Umbilical cord (tissue), 2 donors: ENCODE measurements at places on chromosomes 3 and 15. TPM values are rescaled to one million over a fixed set of nuclear protein-coding genes. Genes with fewer than 3 reads are reported as not detected.

Gene SLC6A11
- 1.4 TPM for total RNA-seq

DNA sequence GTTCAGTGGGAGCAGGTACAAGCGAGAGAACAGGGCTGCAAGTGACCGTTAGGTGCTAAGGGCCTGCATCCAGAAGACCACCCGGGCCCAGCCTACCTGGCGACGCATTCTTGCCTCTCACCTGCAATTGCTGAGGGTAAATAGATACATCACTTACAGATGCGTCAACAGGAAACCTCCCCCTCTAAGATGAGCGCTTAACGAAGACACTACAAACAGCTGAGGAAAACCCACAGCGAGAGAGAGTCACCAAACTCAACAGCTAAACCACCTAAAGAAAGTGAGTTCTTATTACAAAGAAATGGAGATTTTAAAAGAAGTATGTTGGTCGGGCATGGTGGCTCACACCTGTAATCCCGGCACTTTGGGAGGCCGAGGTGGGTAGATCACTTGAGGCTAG is 157.9 kb downstream of the CHSY1 start:
- no peak for DNase-seq

Gene EIF1B
- 49.4 TPM for total RNA-seq

DNA sequence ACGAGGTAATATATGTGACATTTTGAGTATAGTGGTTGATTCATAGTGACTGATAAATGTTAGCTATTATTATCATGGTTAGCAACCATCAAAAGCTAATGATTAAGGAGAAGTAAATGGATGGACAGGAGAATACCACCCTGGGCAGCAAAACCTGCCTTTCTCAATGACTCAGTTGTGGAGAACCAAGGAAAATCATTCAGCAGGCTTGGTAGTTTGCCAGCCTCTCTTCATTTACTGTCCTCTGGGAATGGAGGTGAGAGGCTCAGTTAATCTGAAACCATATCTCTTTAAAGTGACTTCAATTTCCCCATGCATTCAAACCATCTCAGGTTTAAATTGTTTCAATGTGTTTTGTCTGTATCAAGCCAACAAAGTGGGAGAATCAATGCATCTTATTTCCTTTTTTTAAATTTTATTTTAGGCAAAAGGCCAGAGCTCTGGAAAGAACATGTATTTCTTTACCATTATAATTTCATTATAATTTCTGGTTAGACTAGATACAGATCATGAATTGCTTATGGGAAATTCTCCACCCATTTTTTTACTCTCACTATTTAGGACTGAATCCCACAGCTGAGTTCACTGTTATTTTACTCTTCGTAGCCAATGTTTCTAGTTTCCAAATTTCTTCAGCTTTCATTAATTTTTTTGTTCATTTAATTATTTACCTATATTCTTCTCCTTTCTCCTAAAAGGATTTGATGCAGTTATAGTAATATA is 2.7 kb downstream of the TM4SF18 start:
- DNase-seq = no peak

- DNase-seq = no peak
Observed at GRCh38 chr3:126582311-126582710, 23.6 kb upstream of the C3orf22 start.

- peak; percentile 56 for DNase-seq
Observed at GRCh38 chr3:119305286-119305685, 11.1 kb downstream of the ARHGAP31 start.

- no peak for DNase-seq
Observed at GRCh38 chr3:156788846-156789245, 37.3 kb upstream of the LEKR1 start.

GRCh38 chr3:142951794-142952193 is 11.7 kb downstream of the PAQR9 start:
- no peak for DNase-seq

- no peak for DNase-seq
Observed at GRCh38 chr3:59069838-59070237, 20.0 kb upstream of the CFAP20DC start.

DNA sequence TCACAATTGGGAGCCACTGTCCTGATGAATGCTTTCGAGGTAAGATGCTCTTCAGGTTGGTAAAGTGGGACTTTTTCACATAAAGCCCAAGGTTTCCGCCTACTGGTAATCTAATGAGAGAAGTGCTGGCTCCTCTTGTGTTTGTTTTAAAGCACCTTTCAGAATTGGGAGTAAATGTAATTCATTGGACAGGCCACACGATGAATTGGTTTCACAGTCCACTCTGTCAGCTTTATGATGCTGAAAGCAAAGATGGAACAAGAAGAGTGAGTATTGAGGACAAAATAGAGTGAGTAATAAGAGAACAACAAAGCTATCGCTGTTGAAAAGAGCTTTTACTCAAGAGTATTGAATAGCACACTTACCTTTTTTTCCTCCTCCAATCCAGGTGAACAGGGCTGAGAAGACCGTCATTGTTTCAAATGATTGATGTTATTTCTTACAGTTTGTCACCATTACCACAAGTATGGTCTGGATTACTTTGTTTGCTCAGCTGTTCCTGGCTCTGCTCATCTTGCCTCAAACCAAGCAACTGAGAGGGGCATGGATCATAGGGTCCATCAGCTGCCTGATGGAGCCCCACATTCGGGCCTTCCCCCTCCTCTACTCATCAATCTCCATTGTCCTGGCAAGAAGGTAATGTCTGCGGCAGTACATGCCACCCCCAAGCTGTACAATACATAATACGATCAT is 136.1 kb upstream of the CNTN4 start:
- DNase-seq = no peak

- no peak for DNase-seq
Observed at GRCh38 chr3:64594134-64594533, 93.7 kb downstream of the ADAMTS9 start.

DNA sequence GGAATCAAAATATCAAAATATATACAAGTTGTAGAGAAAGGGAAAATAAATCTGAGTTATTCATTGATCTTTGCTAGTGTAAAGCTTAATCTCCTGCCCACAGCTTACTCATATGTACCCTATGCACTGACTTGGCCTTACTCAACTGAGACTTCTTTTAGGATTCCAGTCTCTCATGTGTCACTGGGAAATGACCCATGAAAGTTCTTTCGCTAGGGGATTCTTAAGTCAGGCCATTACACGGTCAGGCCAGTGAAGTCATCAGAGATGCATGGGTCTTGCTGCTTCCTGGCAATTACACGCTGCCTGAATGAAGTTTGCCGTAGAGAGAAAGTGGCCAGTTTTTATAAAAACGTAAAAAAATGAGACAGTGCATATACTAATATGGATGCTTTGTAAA is 20.7 kb upstream of the LPP start:
- no peak for DNase-seq

DNA sequence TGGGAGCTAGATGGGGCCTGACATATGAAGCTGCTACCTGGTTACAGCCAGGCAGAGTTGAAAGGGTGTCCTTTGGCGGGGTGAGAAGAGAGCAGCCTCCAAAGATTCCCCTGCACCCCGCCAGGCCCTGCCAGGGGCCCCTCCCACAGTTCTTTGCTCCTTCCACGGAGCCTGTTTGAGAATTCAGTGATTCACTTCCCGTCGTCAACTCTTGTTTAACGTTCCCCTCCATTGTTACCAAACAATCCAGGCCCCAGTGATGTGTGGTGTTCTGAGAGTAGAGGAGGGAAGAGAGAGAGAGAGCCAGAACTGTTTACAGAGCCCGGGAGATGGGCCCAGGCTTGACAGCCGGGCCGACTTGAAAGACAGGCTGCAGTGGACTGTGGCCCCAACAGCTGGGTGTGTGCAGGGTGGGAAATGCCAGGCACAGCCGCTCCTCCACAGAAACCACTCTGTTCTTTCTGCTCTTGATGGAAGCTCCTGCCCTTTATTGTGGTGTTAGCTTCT is 81.5 kb downstream of the SMAD3 start:
- peak; percentile 78 for DNase-seq

- DNase-seq = peak; percentile 20
Observed at GRCh38 chr3:36650271-36650671, 114.1 kb downstream of the DCLK3 start.

- no peak for DNase-seq
Observed at GRCh38 chr3:15204005-15204404, 2.0 kb upstream of the CAPN7 start.
